ENCODE measurements at places on chromosomes 7 and 10.

GRCh38 chr7:82697897-82698296, 254.3 kb upstream of the CACNA2D1 start:
- DNase-seq: no peak

DNA sequence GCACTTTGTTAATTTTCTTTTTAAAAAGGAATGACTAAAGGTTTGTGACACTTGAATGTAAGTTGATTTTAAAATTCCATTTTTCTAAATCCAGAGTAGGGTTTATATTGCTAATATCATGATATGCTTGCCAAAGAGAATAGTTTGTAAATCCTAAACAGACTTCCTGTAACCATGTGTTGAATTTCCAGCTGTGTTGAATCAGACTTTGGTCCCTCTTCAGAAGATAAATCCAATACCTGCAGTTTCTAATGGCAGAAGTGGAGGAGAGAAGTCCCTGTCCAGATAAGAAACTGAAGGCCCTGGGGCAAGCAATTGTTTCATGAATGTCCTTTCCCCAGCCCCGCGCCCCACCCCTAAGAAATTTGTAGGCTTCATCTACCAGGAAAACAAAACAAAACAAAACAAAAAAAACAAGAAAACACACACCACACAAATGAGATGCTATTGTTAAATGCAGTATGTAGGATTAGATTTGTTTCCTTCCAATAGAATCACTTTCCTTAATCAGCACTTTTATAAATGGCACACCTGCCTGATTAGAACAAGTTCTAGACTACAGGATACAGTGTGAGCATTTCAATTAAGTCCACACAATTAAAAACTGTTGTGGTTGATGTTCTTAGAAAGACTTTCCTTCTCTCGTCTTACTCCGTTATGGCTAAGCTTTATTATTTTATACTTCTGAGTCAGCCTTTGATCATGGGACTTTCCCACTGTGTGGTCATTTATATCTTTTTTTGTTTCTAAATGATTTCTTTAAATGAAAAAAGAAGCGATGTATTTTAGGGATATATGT, 122.8 kb downstream of the KAT6B start:
- DNase-seq: no peak

GRCh38 chr10:4138146-4138721, 353.2 kb upstream of the KLF6 start:
- no peak for DNase-seq

- DNase-seq: no peak
Observed at GRCh38 chr10:122551450-122551849, 9.1 kb upstream of the DMBT1 start.

DNA sequence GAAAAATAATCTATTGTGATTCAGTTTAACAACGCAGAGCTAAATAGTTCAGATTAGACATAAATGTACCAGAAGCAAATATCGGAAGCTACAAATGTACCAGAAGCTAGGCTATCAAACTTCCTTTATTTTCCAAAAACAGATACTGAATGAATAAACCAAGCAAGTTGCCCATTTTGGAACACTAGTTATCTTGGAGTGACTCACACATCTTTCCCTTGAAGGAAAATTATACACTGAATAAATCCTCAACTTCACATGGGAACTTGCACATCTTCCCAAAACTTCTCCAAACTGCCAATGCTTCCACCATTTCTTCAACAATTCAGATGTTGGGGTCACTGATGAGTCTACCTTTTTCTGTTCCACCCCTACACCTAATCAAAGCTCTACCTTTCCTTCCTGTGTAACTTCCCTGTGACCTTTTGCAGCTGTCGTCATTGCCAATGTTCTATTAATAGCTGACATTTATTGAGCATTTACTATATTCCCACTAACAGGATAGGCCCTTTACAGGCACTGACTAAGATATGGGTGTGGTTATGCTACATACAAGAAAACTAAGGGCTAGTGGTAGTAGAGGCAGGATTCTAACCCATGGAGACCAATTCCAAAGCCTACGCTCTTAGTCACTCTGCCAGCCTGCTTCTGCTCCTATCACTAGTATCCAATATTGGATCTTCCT, 22.7 kb downstream of the RELN start:
- no peak for DNase-seq
